ENCODE measurements at places on chromosomes 2 and 18.

DNA sequence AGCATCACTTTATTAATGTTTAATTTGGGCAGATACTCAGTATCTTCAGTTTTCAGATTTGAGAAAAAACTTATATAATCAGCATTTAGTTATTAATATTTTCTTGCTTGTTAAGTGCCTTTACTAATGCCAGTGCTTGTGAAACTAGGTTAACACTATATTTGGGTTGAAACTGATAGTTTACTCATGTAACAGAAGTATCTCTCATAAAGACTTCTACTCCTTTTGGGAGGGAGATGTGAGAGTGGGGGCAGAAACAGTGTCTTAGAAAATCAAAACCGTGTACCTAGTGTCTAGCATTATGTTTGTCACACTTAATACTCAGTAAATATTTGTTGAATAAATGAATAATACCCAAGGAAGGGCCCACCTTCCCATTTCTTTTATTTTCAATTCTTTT is 129.5 kb downstream of the MSTN start:
- DNase-seq, result no peak

DNA sequence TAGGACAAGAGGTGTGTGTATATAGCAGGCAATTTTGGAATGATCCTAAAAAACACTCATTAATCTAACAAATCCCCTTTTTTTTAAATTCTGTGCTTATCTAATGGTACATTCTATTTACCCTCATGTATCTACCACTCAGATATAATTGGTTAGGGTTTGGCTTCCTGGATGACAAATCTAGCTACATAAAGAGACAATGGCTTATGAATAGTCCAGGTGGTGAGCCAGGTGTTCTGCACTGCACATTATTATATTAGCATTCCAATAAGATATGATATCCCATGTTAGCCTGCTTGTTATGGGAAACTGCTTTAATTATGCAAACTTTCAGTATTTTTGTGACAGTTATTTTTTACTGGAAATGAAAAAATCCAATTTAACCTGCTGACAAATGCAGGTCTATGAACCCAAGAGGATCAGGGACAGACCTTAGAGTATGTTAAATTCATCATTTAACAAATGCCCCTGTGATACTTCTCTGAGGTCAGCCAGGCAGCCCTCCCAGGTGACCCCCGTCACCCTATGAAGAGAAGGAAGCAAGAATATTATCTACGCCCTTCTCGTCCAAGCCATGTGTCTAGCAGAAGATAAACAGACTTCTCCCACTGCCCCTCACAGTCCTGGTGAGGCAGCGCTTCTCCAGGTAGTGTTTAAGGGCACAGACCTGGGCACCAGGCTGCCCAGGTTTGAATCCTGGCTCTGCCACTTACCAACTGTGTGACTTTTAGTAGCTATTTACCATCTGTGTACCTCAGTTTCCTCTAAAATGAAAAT is 83.0 kb downstream of the ADD2 start:
- DNase-seq, result no peak

GRCh38 chr18:74957588-74958224 is 251.2 kb downstream of the PTGR3 start:
- no peak for DNase-seq

DNA sequence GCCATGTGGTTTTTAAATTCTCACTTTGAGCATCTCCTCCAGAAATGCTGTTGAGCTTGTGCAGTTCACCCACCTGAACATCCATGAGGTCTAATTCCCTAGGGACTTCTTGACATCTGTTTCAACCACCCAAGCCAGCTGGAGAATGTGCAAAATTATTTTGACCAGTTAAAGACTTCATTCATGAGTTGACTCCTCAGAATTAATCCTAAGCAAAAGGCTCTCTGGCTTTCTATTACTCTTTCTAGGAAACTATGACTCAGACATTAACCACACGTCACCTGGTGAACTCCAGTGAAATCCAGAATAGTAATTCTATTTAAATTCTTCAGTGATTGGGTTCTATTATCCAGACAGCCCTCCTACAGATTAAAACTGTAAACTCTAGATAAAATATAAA is 247.5 kb downstream of the NBAS start:
- DNase-seq, result no peak

- DNase-seq, result no peak
These were observed 370 bp upstream of the EFEMP1 start for GRCh38 chr2:55923982-55924321.

DNA sequence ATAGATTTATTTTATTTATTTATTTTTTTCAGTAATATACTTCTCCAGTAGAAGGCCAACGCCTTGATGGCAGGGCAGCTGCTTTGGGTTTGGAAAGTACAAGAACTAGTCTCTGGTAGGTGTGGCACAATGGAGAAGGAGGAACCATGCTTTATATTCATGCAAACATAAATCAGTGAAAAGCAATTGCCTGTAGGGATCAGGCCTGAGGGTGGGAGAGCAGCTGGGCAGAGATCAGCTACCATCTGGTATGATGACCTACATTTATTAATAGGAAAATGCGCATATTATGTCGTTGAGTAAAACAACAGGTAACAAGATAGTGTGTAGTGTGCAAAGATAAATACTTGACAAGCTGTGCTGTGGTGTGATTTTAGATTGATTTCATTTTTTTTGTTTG is 120.4 kb upstream of the TLK1 start:
- no peak for DNase-seq

- no peak for DNase-seq
These were observed 7.6 kb upstream of the ADAM23 start for GRCh38 chr2:206435742-206436141.

DNA sequence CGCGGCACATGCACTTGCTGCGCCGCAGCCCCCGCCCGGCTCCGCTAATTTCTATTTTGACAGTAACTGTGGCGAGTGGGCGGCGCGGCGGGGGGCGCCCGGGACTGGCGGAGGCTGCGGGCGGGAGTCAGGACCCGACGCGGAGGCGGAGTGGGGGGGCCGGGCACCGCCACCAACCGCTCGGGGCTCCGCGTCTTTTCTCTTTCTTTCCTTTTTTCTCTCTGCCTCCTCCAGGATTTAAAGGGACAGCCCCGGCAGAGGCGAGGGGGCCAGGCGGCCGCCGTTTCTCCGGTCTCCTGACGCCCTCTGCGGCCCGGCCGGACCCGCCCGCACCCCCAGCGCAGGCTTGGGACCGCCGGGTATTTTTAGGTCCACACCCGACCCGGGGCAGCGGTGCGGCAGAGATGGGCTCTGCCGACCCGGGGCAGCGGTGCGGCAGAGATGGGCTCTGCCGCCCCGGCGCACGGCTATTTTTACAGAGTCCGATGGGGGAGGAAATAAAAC is 460 bp upstream of the ZBTB7C start:
- no peak for DNase-seq

GRCh38 chr2:190964170-190964795 is 49.7 kb downstream of the STAT1 start:
- DNase-seq, result no peak

DNA sequence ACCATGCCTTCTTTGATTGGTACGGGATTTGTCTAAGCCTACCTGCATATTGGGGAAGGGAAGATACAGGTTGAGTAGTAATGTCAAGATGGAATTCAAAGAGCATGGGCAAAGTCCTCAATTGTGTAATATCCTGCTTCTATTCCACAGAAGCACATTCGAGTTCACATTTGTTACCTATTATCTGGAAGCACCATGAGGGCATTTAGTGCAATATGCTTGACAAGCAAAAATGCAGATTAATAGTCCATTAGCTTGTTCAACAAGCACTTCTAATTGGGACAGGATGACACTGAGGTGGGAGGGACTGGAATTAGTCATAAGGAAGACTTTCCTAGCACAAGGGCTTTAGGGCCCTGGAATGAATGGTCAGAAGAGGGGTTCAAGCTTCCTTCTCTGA is 40.5 kb downstream of the MYO5B start:
- DNase-seq, result no peak
